ENCODE measurements at places on chromosomes 2 and 18. TPM values are rescaled to one million over a fixed set of nuclear protein-coding genes. Genes with fewer than 3 reads are reported as not detected.

MYCN gene
- 9.6 TPM for total RNA-seq

GALNT1 gene
- total RNA-seq: 30.7 TPM

SLC9A2 gene
- total RNA-seq: 61.6 TPM

VWC2L gene
- total RNA-seq: not detected

CIB4 gene
- not detected for total RNA-seq

TNFRSF11A gene
- 8.2 TPM for total RNA-seq

KCNK3 gene
- 2.0 TPM for total RNA-seq

HTR2B gene
- total RNA-seq: 8.1 TPM

KCNF1 gene
- total RNA-seq: not detected

GRCh38 chr2:133908171-133908570 is 339.9 kb upstream of the NCKAP5 start:
- H3K4me1 ChIP-seq: no peaks in the 10 kb centered on the region
- no peak overlapping the region for H3K27ac ChIP-seq
- H3K27me3 ChIP-seq: no peaks in the 10 kb centered on the region
- no peak for DNase-seq

GRCh38 chr18:48589797-48590519 is 51.1 kb downstream of the CTIF start:
- H3K27me3 ChIP-seq: no peaks in the 10 kb centered on the region
- H3K4me3 ChIP-seq: no peak overlapping the region
- DNase-seq: peak; percentile 56
- no peaks in the 10 kb centered on the region for H3K36me3 ChIP-seq
- H3K4me1 ChIP-seq: peaks cover 29% of the 10 kb centered on the region

GRCh38 chr2:134269972-134270735 is 16.3 kb downstream of the MGAT5 start:
- H3K4me1 ChIP-seq: no peaks in the 10 kb centered on the region
- no peak overlapping the region for H3K27ac ChIP-seq
- H3K4me3 ChIP-seq: no peak overlapping the region
- peaks cover 20% of the 10 kb centered on the region for H3K36me3 ChIP-seq
- H3K27me3 ChIP-seq: no peaks in the 10 kb centered on the region

DNA sequence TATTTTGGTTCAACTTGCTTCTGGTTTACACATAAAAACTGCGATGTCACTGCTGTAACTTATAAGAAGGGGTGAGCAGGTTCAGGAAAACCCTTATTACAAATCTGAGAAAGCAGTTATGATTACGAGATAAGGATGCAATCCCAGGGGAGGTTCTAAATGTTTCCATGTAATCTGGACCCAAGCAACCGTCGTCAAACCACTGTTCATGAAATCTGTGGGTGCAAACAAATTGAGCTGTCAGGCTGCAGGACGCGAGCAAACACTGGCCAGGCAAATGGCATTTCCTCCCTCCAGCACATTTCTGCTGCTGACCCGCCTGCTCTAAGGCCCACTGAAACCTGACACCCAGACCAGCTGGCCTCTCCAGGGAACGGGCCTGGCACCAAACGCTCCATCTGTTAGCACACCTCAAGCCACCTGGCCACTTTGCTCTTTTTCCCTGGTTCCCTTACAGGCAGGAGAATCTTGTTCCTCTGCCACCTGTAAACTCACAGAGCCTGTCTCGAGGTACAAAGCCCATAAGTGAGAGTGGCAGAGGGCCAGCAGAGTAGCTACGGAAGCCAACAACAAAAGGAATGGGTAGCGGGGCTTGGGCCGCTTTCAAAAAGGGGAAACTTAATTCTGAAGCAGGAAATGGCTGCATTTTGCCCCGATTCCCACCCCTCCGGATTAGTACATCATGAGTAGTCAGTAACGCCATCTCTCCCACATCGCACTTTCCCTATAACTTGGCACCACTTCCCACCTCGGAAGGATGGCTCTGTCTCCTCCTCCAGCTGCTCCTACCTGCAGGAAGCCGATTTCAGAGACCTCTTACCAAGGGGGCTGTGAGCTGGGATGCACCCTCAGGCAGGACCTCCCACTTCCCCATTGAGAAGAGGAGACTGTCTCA is 26.5 kb downstream of the CRACDL start:
- H3K4me1 ChIP-seq: peaks cover 37% of the 10 kb centered on the region
- H3K4me3 ChIP-seq: no peak overlapping the region
- no peaks in the 10 kb centered on the region for H3K27me3 ChIP-seq
- peak; percentile 94 for DNase-seq

GRCh38 chr2:207038299-207038698 is 99.0 kb downstream of the CPO start:
- H3K27me3 ChIP-seq: no peaks in the 10 kb centered on the region
- no peak overlapping the region for H3K4me3 ChIP-seq
- no peaks in the 10 kb centered on the region for H3K4me1 ChIP-seq
- no peak overlapping the region for H3K27ac ChIP-seq
- DNase-seq: no peak

GRCh38 chr18:13400636-13401315 is 182.2 kb downstream of the LDLRAD4 start:
- no peak overlapping the region for H3K4me3 ChIP-seq
- H3K27ac ChIP-seq: no peak overlapping the region
- H3K4me1 ChIP-seq: no peaks in the 10 kb centered on the region

GRCh38 chr2:47021301-47022009 is 105.8 kb upstream of the MCFD2 start:
- peaks cover 7% of the 10 kb centered on the region for H3K4me1 ChIP-seq
- DNase-seq: no peak
- H3K27me3 ChIP-seq: no peaks in the 10 kb centered on the region
- peaks cover 51% of the 10 kb centered on the region for H3K36me3 ChIP-seq
- H3K27ac ChIP-seq: no peak overlapping the region

GRCh38 chr2:109321570-109321969 is 192.6 kb downstream of the SH3RF3 start:
- H3K4me3 ChIP-seq: no peak overlapping the region
- no peaks in the 10 kb centered on the region for H3K27me3 ChIP-seq
- peak overlapping the region; percentile 74 for H3K27ac ChIP-seq
- DNase-seq: no peak
- peaks cover 68% of the 10 kb centered on the region for H3K4me1 ChIP-seq

DNA sequence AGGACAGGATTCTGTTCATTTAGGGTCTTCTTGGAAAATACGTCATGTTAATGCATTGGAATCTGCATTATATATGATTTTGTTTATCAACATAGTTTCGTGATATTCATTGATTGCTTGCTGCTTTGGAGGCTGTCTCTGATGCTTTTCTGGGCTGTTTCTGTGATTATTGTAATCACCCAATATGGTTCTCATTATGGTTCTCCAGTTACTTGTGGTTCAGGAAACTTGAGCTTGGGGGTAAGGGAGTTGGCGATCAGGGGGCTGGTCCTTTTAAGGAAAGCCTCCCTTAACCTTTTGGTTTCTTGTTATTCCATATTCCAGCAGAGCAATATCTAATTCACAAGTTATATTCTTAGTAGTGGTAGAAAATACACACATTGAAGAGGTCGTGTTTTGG is 17.4 kb upstream of the STON1 start:
- H3K4me1 ChIP-seq: peaks cover 21% of the 10 kb centered on the region
- no peak overlapping the region for H3K27ac ChIP-seq
- DNase-seq: no peak

DNA sequence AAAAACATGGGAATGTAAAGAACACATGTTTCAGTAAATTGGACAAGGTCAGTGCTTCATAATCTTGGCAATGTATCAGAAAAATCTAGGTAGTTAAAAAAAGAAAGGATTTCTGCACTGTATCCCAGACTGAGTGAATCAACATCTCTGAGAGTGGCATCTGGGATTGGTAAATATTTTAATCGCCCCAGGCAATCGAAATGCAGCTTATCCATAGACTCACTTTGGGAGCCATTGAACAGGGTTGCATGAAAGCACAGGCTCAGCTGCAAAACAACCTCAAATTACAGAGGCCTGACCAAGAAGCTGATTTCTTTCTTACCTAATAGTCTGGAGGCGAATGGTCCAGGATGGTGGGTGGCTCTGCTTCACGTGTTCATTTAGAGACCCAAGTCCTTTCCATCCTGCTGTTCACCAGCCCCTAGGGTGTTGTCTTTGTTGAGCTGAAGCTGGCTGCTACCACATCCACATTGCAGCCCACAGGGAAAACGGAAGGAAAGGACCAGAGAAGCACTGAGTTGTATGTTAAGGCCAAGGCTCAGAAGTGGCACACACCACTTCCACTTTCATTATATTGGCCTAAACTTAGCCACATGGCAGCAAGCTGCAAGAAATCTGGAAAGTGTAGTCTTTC is 59.0 kb downstream of the MOGAT1 start:
- H3K27ac ChIP-seq: peak overlapping the region; percentile 16
- no peak for DNase-seq
- peaks cover 9% of the 10 kb centered on the region for H3K4me1 ChIP-seq
- H3K4me3 ChIP-seq: no peak overlapping the region

DNA sequence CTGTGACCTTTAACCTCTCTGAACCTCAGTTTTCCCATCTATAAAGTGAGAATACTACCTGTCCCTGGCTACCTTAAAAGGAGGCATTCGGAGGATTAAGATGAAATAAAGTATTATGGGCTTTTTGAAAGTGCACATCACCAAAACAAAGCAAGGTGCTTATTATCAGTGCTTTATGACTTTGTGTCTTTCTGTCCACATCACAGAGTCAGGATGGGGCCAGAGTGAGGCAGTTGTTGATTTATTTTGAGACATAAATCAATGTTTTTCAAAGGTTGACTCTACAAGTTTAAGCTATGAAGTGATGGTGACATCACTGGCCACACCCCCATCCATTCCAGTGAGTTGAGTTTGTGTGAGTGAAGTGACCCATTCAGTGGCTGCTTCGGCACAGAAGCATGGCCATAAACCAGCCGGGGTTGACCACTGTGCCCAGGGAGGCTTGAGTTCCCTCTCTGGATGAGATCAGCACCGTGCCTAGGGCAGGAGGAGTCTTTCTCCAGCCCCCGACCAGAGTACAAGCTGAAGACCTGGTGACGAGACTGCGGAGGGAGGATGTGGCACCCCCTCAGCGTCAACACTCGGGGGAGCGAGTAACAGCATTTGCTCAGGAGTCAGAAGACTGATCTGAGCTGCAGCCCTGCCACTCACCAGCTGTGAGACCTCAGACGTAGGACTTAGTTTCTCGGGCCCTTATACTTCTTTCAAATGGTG is 89.0 kb upstream of the PPP1CB start:
- no peak overlapping the region for H3K4me3 ChIP-seq
- H3K36me3 ChIP-seq: no peaks in the 10 kb centered on the region
- peaks cover 58% of the 10 kb centered on the region for H3K4me1 ChIP-seq

DNA sequence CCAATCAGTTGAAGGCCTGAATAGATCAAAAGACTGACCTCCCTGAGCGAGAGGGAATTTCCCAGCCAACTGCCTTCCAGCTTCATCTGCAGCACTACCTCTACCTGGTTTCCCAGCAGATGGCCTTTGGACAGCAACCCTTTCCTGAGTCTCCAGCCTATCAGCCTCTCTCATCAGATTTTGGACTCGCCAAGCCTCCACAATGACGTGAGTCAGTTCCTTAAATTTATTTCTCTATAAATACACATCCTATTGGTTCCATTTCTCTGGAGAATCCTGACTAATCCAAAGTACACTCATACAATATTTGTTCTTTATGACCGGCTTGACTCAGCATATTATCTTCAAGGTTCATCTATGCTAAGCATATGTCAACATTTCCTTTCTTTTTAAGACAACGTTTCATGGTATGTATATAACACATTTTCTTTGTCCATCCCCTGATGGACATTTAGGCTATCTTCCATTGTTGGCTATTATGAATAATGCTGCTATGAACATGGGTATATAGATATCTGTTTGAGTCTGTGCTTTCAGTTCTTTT is 294.6 kb downstream of the LRATD1 start:
- no peak overlapping the region for H3K27ac ChIP-seq
- H3K36me3 ChIP-seq: no peaks in the 10 kb centered on the region
- H3K4me3 ChIP-seq: no peak overlapping the region

- no peak for DNase-seq
- no peak overlapping the region for H3K27ac ChIP-seq
- H3K27me3 ChIP-seq: no peaks in the 10 kb centered on the region
Observed at GRCh38 chr2:31108561-31109286, 29.5 kb downstream of the GALNT14 start.

DNA sequence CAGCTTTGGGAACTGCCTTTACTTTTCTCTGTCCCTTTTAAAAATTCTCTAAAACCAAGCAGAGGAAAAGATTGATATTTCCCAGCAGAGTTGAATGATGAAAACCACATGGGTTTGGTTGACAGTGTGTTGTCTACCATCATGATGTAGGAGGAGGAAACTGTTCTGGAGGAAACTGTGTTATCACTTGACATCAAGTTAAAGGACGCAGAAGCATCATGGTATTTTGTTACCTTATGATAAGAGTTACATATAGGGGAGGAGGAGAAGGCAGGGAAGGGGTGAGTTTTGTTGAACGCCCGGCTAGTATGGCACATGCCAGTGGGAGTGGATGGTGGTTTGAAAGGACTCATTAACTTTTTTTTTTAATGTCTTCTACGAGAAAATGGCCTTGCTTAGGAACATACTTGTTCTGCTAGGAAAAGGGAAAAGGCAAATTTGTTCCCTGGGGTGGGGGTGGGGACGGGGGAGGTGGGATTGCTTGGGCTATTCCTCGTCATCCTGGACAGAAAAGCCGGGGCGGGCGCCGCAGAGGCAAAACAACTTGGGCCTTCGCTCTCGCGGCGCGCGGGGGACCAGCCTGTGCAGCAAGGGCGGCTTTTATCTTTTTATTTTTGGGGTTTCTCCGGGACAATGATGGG is 766 bp downstream of the TMEM17 start:
- H3K27ac ChIP-seq: peak overlapping the region; percentile 93
- H3K27me3 ChIP-seq: no peaks in the 10 kb centered on the region
- H3K4me3 ChIP-seq: peak overlapping the region; percentile 84
- H3K36me3 ChIP-seq: no peaks in the 10 kb centered on the region
- H3K4me1 ChIP-seq: peaks cover 16% of the 10 kb centered on the region

DNA sequence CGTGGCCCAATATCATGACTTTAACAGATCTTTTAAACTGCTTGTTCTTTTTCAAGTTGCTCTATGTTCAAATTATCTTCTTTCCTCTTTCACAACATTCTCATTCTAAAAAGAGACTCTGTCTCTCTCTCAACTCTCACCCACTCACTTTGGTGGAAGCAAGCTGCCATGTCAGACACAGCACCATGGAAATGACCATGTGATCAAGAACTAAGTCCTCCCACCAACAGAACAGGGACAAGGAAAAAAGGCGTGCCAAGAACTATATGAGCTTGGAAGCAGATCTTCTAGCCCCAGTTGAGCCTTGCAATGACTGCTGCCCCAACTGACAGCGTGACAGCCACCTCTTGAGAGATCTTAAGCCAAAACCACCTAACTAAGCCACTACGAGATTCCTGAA is 23.9 kb downstream of the BAZ2B start:
- no peaks in the 10 kb centered on the region for H3K27me3 ChIP-seq
- H3K36me3 ChIP-seq: no peaks in the 10 kb centered on the region
- H3K4me1 ChIP-seq: peaks cover 4% of the 10 kb centered on the region
- no peak overlapping the region for H3K27ac ChIP-seq
- no peak for DNase-seq
- no peak overlapping the region for H3K4me3 ChIP-seq

DNA sequence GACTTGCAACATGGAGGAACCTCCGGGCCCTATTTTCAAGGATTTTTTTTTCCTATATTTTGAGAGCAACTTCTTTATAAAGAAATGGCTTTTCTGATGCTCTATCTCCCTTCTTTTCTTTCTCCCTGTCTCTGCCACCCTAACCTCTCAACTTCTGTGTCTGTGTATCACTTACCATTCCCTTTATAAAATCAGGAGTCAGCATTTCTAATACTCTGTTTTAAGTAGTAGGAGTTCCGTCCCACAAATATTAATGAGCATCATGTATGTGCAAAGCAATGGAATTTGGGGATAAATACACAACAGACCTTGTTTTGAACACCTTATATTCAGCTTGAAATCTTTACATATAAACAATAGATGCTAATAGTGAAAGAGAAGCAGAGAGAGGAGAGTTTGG is 268.0 kb downstream of the DCC start:
- H3K27ac ChIP-seq: no peak overlapping the region
- H3K27me3 ChIP-seq: no peaks in the 10 kb centered on the region
- DNase-seq: no peak
- no peak overlapping the region for H3K4me3 ChIP-seq

All from stomach (tissue), 19 donors.